ENCODE measurements at places on chromosomes 16 and 17.

DNA sequence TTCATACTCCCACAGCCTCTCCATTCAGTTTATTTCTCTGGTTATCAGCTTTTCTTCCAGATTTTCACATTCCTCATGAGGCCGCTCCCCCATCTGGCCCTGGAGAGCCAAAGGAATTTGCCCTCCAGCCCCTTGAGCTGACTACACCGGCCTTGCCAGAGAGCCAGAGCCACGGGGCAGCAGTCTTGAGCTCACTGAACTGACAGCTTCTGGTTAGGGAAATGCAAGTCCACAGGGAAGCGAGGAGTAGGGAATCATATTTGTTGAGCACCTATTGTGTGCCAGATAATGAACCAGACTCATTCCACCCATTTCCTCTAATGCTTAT, 102.4 kb downstream of the ABCC12 start:
- no peak for DNase-seq

DNA sequence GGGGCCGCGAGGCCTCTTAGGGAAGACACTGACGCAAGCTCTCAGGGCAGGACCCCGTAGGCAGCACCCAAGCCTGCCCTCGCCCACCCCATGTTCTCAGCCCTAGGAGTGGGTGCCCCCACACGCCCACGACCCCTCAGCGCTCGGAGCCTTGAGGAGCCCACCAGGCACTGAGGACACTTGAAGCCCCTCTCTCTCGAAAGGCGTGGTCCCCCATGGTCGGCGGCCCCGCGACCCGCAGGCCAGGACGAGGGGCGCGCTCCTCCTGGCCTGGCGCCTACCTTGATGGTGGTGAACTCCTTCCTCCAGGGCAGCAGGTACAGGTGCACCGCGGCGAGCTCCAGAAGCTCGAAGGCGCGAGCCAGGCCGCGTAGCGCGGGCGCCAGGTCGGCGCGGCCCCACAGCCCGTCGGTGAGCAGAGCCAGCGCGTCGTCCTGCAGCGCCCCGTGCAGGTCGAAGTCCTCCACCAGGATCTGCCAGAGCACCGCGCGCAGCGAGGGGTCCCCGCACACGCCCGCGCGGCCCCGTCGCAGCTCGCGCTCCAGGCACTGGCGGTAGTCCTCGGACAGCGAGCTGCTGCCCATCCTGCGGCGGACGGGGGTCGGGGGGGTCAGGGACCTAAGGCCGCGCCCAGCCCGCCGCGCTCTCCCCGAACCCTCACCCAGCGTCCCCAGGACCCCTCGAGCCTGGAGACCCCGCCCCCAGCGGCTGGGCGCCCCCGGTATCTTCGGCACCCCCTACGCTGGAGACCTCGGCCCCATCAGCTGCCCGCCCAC, 668 bp downstream of the SPATA2L start:
- peak; percentile 59 for DNase-seq

- DNase-seq, result peak; percentile 88
Observed at GRCh38 chr17:7915611-7916384, at the start of gene RNF227. TSS of gene RNF227 (minus strand) at chr17:7916289. CDS start at chr17:7916195, 94 bp downstream.

GRCh38 chr17:78355045-78355641, 4.7 kb downstream of the SOCS3 start:
- DNase-seq, result peak; percentile 54

DNA sequence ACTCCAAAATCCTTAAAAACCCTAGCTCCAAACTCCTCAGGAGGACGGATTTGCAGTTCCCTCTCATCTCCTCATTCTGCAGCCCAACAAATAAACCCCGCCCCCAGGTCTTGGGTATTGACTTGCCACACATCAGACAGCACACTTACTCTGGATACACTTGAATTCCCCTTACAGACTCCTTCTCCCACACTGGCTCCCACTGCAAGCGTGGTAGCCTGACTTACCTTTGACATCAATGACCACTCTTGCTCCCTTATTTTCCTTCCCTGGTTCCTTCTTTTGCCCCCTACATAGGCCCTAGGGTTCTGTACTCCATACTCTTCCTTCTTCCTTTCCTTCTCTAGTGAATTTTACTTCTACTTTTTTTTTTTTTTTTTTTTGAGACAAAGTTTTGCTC, 7.5 kb downstream of the RFFL start:
- no peak for DNase-seq

DNA sequence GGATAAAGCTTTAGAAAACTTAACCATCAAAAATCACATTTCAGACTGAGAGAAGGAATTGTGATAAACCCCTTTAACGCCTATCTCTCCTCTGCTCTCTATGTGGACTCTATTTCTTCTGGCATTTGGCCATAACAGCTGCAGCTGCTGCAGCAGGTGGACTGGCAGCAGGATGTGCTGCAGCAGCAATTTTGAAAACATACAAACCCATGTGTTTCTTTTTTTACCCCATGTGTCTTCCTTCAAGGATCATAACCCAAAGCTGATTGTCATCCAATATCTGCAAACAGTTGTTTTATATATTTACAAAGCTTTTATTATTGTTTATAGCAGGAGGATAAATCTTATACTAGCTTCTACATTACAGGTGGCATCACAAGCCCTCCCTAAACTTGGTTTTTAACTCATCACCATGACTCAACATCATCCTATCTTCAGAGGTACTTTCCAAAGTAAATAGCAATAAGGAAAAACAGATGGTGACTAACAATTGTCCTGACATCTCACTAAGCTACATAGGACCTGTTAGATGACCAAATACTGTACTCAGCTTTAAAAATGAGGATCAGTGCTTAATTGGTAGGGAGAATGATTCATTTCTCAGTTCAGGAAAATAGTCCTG, 14.5 kb upstream of the KRTAP9-2 start:
- DNase-seq, result no peak

GRCh38 chr16:88069397-88070168, 118.3 kb downstream of the BANP start:
- DNase-seq, result peak; percentile 4

GRCh38 chr17:80594431-80595269, 50.0 kb downstream of the RPTOR start:
- DNase-seq, result no peak

GRCh38 chr17:2008332-2009126, 16.6 kb downstream of the RTN4RL1 start:
- DNase-seq, result no peak

- no peak for DNase-seq
Observed at GRCh38 chr17:6024576-6024975, 45.6 kb upstream of the WSCD1 start.

- DNase-seq, result no peak
Observed at GRCh38 chr17:38660097-38661025, 14.4 kb downstream of the EPOP start.

DNA sequence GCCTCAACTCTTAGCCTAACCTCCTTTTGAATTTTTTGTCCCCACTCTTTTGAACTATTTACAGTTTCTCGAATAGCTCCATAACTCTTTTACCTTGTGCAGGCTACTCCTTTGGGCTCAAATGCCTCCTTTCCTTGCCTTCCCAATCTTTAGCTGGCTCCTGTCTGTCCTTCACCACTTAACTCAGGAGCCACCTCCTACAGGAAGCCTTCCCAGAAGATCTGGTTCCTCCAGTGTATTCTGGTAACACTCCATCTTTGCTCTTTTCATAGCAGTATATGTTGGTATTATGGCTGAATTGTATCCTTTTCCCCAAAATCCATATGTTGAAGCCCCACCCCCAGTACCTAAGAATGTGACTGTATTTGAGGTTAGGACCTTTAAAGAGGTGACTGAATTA, 9.0 kb upstream of the GRB2 start:
- DNase-seq, result no peak

DNA sequence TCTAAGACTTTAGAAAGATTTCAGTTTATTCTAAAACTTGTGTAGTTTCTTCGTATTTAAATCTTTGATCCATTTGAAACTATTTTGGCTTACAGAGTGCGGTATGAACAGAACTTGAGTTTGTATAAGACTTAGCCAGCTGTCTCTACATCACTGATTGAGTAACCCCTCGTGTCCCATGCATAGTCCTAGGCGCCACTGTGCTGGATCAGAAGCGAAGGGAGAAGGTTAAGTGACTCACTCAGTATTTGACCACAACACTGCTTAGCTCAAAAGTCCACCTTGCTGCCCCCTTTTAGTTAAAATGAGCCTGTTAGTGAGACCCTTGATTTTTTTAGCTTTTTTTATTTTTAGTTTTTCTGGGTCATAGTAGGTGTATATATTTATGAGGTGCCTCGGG, 28.4 kb downstream of the CD300LB start:
- DNase-seq, result no peak

DNA sequence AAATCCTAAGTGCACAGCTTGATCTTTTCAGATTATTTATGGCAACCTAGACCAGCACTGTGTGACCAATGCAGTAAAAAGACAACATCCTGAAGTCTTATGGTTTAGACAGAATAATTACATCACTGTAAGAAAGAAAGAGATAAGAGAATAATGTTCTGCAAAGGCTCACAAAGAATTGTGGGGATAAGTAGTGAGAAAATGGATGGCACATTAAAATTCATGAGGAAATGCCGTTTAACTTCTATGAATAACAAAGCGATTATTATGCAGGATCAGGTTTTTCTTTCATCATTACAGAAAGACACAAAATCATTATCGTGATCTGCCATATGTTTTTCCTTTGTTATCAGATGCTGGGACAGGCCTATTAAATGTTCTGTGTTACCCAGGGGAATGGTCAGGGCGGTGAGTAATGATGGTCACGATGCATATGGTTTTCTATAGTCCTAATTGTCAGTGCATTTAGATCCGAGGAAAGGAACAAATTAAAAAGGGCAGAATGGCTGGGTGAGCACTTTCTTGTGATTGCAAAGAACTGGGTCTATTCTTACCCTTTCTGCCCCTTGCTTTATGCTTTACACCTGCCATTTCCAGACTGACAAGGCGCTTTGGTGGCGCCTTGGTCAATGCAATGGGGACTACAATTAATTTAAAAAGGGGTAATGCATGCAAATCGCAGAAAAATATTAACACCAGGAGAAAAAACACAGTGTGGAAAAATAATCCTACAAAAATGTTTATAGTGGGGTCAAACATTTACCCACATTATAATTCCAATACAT, 18.1 kb upstream of the DHX40 start:
- no peak for DNase-seq

- no peak for DNase-seq
Observed at GRCh38 chr17:3724378-3725077, 825 bp downstream of the HASPIN start.

DNA sequence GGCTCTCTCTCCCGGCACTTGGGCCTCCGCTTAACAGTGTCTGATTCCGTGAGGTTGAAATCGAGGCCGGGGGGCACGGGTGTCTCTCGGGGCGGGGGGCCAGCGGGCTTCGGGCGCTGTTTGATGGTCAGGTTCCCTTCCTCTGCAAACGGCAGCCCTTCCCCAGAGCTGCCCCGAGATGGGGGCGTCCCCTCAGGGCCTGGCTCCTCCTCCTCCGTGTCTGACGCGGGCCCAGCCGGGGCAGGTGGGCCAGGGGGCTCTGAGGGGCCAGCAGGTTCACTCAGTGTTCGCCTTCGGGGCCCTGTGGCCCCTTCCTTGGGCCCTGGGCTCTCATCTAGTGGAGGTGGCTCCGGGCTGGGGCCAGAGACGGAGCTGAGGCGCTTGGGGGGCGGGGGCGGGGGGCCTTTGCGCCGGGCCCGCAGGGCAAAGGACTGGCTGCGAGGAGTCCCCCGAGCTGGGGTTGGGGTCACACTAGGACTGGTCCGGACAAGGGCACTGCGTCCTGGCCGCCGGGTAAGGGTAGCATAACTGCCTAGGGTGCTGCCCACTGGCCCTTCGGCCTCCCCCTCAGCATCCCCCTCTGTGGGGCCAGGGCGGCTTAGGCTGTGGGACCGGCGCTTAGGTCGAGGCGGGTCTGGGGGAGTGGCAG, 13.1 kb downstream of the CASKIN2 start:
- no peak for DNase-seq

- no peak for DNase-seq
Observed at GRCh38 chr16:27480761-27481160, 69.0 kb downstream of the GTF3C1 start.

DNA sequence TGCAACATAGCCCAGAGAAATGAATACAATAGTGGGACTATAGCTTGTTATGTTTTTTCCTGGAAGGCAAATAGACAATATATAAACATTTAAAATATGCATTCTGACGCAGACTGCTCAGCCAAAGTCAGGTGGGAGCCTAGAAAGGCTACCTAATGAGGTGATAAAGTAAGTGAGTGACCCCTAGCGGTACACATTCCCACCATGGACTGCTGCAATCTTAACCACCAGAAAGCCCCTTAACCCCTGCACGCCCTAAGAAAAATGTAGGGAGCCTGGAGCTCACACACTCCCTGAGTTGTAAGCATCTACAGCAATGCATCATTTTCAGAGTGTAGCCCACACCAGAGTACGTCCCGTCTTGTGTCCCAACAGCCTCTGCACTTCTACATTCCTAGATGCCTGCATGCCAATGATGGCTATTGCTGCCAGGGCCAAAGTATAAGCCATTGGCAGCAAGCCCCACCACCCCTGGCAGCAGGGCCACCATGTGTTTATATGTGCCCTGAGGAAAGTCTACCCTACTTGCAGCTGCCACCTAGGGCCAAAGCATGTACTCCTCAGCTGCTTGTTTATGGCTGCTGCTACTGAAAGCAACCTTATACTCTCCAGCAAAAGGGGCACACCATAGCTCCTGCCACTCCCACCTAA, 127.6 kb downstream of the KIF2B start:
- no peak for DNase-seq

- no peak for DNase-seq
Observed at GRCh38 chr17:65977041-65977440, 214.9 kb downstream of the CEP112 start.

GRCh38 chr17:28717578-28718332, at the start of gene RAB34:
TSS of gene RAB34 (minus strand) at chr17:28717868. CDS start at chr17:28717266, 602 bp downstream.
- DNase-seq, result no peak

DNA sequence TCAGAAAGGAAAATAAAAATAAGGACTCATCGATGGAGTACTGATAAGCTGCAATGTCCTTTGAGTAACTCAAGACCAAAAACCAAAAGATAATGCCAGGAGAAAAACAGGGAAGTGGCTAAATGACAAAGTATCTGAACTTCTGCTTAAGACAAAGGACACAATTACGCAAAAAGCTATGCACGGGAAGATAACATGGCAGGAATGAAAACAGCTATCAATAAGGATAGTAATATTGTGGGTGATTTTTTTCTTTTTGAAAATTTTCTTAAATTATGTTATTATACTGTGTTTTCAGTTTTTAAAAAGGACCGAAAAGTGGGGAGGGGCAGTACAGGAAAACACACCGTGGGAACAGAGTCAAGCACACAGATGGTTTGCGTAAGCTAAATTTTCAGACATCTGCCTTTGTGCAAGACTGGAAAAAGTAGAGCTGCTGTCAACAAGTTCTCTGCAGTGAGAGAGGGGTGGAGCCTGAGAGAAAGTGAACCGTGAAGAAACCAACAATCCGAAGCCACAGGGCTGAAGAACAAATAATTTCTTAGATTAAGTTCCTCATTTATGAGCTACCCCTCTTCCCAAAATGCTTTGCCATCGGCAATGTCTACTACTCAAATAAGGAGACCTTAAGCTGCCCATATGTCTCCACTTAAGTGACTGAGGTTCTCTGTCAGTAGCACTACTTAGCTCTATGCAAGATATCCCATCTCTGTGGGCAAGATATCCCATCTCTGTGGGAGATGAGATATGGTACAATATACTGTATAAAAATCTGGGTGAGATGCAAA, 99.9 kb upstream of the CORO6 start:
- DNase-seq, result peak; percentile 68

GRCh38 chr17:51319186-51319585, 58.8 kb downstream of the UTP18 start:
- DNase-seq, result no peak

Data from CD4-positive, alpha-beta T cell treated with Interleukin-12 subunit alpha and Interleukin-12 subunit beta, for 1 hour (primary cell).